ENCODE measurements at places on chromosomes 4 and X. TPM values are rescaled to one million over a fixed set of nuclear protein-coding genes. Genes with fewer than 3 reads are reported as not detected.

Gene MAGEA4
- not detected for total RNA-seq

Gene GYPE
- total RNA-seq, result 1.2 TPM

Gene PGRMC1
- 96.6 TPM for total RNA-seq

Gene IL1RAPL1
- total RNA-seq, result not detected

Gene PDE5A
- total RNA-seq, result 26.7 TPM

Gene COL4A6
- total RNA-seq, result 1.2 TPM

Gene SSX2
- not detected for total RNA-seq

Gene PABPC1L2B
- not detected for total RNA-seq

Gene SLC2A9
- 10.6 TPM for total RNA-seq

Gene SLIT2
- total RNA-seq, result 56.9 TPM

Gene GLOD5
- 0.84 TPM for total RNA-seq

Gene SEC24B
- total RNA-seq, result 27.0 TPM

Gene CETN2
- 33.5 TPM for total RNA-seq

Gene RHOXF1
- total RNA-seq, result not detected

Gene VEGFC
- total RNA-seq, result 6.3 TPM

Gene TEX13C
- not detected for total RNA-seq

Gene OCRL
- 22.9 TPM for total RNA-seq

Gene PAGE5
- not detected for total RNA-seq

Gene LRCH2
- total RNA-seq, result 7.0 TPM

Gene IL15
- 6.4 TPM for total RNA-seq

Gene FUNDC2
- total RNA-seq, result 71.5 TPM

Gene TCEAL5
- total RNA-seq, result not detected

Gene TLR10
- total RNA-seq, result 0.15 TPM

Gene TMEM156
- 0.29 TPM for total RNA-seq

Gene IRS4
- total RNA-seq, result not detected

Gene AREG
- 16.8 TPM for total RNA-seq

Gene RNF150
- 3.1 TPM for total RNA-seq

Gene MAOA
- total RNA-seq, result 159 TPM

Gene DIAPH2
- 28.8 TPM for total RNA-seq

Gene EMD
- total RNA-seq, result 56.6 TPM

Gene ATOH1
- not detected for total RNA-seq
